ENCODE measurements at places on chromosomes 2 and 18. TPM values are rescaled to one million over a fixed set of nuclear protein-coding genes. Genes with fewer than 3 reads are reported as not detected.

GRCh38 chr18:10417191-10417590 lies 37.2 kb upstream of the APCDD1 start:
- no peak for DNase-seq

- no peak for DNase-seq
Observed at GRCh38 chr2:16832910-16833309, 167.3 kb upstream of the CYRIA start.

NEDD4L gene
- polyA plus RNA-seq: 13.2 TPM

DNA sequence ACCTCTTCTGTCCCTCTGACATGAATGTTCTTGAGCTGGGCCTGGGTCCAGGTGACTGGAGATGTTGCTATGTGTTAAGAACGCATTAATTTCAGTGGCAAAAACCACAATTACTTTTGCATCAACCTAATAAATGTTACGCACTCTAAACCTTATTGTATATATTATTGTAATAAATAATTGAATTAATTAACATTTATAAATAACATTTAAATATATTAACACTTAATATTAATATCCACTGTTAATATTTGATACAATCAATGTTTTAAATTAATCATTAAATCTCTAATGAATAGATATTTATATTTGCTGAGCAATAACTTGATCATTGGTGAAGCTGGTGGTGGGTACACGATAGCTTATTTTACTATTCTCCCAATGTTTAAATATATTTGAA lies 97.4 kb downstream of the KCNF1 start:
- no peak for DNase-seq

DNA sequence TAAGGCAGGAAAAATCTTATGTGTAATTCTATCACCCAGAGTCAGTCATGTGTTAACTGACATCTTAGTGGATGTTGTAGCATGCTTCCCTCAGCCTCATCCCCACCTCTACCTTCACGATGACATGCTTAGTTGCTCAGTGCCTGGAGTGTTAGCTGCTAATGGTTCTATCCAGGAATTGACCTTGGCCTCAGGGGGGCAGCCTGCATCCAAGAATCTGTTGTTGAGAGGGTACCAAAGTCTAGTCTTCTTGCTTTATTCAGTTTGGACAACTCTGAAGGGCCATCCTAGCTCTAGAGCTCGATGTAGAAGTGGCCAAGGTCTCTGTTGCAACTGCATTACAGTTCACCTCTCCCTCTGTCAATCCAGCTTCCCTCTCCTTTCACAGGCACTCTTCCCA lies 61.2 kb downstream of the ACYP2 start:
- peak; percentile 38 for DNase-seq

DNA sequence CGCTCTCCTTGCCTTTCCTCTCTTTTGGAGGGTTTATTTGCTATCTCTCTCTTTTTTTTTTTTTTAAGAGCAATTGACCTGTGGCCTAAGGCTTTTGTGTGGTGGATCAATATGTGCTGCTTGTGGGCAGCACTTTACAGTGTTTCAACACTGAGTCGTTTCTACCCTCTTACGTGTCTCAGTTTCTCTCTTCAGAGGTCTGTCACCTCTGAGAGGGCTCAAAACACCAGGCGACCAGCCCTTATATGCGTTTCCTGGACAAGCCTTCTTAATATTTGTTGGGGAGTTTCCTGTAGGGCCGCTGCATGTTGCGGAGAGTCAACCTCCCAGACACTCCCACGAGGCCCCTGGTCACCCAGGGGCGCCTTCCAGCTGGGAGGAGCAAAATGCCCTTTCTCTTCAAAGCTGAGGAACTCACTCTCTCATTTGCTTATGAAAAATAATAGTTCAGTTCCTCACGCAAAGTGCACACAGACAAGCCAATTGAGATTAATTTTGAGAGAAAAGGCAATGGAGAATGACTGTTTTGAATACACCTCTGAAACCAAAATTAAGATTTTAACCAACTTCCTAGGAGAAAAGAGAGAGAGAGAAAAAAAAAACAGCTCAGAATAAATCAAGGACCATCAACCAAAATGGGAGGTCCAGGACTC lies 96.3 kb upstream of the B3GNT2 start:
- no peak for DNase-seq

DNA sequence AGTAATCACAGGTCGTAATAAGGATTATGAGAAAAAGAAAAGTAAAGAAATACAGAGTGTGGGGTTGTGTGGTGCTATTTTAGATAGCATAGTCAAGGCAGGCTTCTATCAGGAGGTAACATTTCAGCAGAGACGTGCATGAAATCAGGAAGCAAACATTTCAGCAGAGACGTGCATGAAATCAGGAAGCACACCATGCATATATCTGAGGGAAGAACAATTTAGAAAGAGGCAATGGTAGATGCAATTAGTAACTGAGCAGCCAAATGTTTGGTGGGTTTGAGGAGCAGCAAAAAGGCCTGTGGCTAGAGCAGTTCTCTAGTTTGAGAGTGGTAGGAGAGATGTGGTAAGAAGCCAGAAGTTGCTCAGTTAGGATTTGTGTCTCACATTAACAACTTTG lies 713.7 kb downstream of the ADCYAP1 start:
- DNase-seq: no peak

DNA sequence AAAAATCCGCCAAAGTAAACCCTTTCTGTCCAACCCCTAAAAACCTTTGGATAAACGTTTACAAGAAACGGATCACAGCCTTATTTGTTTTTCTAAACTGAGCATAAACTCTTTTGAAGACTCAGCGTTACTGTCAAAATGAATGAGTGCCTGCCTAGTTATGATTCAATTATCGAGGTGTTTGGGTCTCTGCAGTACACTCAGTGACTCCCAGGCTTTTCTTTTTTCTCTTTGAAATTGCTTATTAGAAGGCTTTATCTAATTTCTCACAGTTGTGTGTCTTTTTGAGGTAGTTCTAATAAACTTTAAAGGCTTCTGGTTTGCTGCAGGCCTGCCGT lies 663 bp downstream of the RHBDD1 start:
- peak; percentile 8 for DNase-seq
